ENCODE measurements at places on chromosomes 16 and 17. TPM values are rescaled to one million over a fixed set of nuclear protein-coding genes. Genes with fewer than 3 reads are reported as not detected.

DNA sequence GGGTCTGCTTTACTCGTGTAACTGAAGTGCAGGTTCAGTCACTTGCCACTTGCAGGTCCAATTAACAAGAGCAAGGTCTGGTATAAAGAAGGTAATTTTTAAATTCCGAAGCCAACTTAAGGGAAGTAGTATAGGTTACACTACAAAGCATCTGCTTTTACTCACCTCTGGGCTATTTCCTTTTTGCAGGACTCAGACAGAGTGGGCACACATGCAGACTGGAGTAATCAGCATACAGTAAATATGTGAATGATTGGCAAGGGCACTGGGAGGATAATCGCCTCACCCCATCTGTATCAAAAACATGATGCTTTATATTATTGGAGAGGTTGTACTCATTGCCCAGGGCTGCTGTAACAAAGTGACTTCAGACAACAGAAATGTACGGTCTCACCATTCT lies 160.1 kb upstream of the CDH5 start:
- H3K27me3 ChIP-seq, result peaks cover 7% of the 10 kb centered on the region
- no peak for DNase-seq
- no peaks in the 10 kb centered on the region for H3K36me3 ChIP-seq
- H3K4me1 ChIP-seq, result no peaks in the 10 kb centered on the region
- H3K4me3 ChIP-seq, result no peak overlapping the region

- H3K4me3 ChIP-seq, result no peak overlapping the region
- peaks cover 4% of the 10 kb centered on the region for H3K4me1 ChIP-seq
- no peak for DNase-seq
- H3K27ac ChIP-seq, result no peak overlapping the region
Observed at GRCh38 chr16:69936751-69937211, 14.4 kb upstream of the CLEC18A start.

Gene CDT1
- total RNA-seq, result 124 TPM

Gene CCDC92B
- 0.12 TPM for total RNA-seq

DNA sequence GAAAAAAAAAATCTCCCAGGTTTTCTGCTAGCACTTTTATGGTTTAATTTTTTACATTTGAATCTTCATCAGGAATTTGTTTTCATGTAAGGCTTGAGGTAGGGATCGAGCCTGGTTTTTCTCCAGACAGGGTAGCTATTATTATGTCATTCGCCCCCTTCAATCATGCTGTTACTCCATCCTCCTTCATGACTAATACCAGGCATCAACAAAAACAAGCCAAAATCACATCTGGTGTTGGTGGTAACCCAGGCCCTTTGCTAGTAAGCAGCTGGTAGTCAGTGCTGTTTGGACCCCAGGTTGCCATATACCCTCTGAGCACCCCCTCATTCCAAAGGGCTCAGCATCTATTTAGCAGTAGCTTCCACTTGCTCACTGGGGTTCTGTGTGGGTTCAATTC lies 29.5 kb downstream of the DRC3 start:
- H3K27me3 ChIP-seq, result no peaks in the 10 kb centered on the region
- H3K4me1 ChIP-seq, result peaks cover 8% of the 10 kb centered on the region
- no peak overlapping the region for H3K4me3 ChIP-seq
- no peak overlapping the region for H3K27ac ChIP-seq
- DNase-seq, result no peak
- H3K36me3 ChIP-seq, result no peaks in the 10 kb centered on the region

Gene KLHL10
- not detected for total RNA-seq

DNA sequence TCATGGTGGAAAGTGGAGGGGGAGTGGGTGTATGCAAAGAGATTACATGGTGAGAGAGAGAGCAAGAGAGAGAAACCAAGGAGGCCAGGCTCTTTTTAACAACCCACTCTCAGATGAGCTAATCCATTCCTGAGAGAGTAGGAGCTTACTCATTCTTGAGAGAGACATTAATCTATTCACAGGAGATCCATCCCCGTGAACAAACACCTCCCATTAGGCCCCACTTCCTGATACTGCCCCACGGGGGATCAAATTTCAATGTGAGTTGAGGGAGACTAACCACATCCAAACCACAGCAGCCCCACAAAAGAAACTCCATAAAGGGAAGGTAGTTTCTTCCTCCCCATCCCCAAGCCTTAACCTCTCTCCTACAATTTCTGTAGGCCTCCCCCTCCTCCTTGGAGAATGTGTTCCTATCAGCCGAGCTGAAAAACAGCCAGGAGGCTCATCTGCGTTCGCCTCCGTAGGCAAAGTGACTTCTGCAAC lies 450.0 kb downstream of the NPIPA7 start:
- no peaks in the 10 kb centered on the region for H3K36me3 ChIP-seq
- no peaks in the 10 kb centered on the region for H3K4me1 ChIP-seq
- H3K4me3 ChIP-seq, result no peak overlapping the region

- peaks cover 56% of the 10 kb centered on the region for H3K4me1 ChIP-seq
- no peak for DNase-seq
- peak overlapping the region; percentile 95 for H3K27ac ChIP-seq
- H3K36me3 ChIP-seq, result peaks cover 19% of the 10 kb centered on the region
- peak overlapping the region; percentile 89 for H3K4me3 ChIP-seq
Observed at GRCh38 chr17:68289936-68290267, 1.0 kb downstream of the SLC16A6 start.

DNA sequence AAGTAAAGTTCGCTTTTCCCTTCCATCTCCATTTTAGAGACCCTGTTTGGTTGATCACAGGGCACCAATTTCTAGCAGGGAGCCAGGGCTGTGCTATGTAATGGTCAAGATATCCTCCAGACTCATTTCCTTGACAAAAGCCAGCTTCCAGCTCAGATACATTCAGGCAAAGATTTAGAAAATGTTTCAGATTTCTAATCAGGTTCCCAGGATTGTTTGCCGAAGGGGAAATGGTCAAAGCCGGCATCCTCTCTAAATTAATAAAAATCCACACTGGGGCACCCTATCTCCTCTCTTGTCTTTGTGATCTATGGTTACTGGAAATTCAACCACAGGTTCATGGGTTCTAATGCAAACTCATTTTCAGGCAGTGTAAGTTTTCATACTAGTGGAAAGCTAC lies 686.8 kb upstream of the KIF2B start:
- H3K4me1 ChIP-seq, result no peaks in the 10 kb centered on the region
- no peaks in the 10 kb centered on the region for H3K36me3 ChIP-seq
- no peaks in the 10 kb centered on the region for H3K27me3 ChIP-seq
- H3K4me3 ChIP-seq, result no peak overlapping the region
